ENCODE measurements at places on chromosomes 5 and 9. TPM values are rescaled to one million over a fixed set of nuclear protein-coding genes. Genes with fewer than 3 reads are reported as not detected.

DNA sequence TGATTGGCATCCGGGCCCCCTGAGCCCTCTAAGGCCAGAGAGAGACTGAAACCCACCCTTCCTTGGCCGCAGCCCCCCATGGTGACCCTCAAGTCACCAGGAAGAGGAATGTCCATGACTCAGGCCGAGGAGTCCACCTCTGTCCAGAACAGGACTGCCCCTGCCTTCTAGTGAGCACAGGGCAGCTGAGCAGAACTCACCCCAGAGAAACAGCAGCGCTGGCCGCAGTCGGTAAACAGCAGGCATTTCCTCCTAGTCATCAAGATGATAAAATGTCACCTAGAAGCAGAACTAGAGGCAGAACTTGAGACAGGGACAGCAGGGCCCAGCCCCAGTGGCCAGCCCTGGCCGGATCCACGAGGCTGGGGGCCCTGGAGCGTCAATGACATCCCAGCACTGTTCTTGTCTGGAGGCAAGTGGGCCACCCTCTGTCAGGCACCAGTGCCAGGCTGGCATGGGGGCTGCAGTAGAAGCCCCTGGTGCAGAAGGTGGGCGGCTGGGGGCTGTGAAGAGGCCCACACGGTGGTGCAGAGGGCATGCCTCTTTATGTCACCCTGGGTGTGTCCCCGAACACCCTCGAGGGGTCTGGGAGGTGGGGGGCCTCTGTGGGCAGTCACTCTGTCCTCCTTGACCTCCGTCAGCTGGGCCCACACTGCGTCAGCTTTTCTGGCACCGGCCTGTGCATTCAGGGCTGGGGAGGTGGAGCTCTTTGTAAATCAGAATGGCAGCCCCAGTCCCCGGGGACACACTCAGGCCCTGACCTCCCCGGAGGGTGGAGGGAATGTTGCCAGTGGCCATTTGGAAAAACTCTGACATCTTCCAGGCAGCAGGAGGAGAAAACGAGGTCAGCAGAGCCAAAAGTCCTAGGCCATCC, 83.0 kb downstream of the NTNG2 start:
- peaks cover 27% of the 10 kb centered on the region for H3K4me1 ChIP-seq
- H3K27me3 ChIP-seq: peaks cover 9% of the 10 kb centered on the region
- no peaks in the 10 kb centered on the region for H3K36me3 ChIP-seq
- no peak for DNase-seq
- H3K4me3 ChIP-seq: no peak overlapping the region
- H3K27ac ChIP-seq: no peak overlapping the region

The RGS7BP gene
- not detected for total RNA-seq

GRCh38 chr5:179820483-179821297, at the start of gene SQSTM1:
Gene SQSTM1, plus strand, starts transcription at chr5:179820905. Its CDS starts 32 bp downstream, at chr5:179820937.
- no peak for DNase-seq
- H3K27ac ChIP-seq: peak within 1 kb of the TSS; percentile 98
- no peaks in the 10 kb centered on the region for H3K27me3 ChIP-seq

The GRXCR2 gene
- total RNA-seq: not detected

DNA sequence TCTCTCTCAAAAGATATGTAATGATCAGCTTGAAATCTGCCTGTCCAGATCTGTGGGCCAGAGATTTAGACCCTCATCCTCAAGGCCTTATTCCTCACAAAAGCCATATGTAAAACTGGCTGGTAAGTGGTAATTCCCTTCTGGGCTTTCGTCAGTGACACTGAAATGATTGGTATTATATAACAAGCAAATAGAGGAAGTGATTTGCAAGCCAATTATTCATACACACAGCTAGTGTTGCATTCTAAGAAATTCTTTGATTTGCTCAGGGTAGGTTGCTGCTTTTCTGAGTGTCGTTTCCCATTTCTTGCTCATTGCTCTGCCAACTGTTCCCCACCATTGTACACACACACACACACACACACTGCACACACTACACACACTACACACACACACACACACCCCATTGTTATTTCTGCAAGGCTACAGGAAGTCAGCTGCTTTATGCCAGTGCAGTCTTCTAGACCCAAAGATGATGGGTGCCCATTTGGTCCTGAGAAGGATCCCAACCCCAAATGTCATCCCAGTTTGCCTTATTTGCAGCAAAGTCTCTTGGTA, 76.8 kb downstream of the PRLR start:
- no peak for DNase-seq
- H3K36me3 ChIP-seq: no peaks in the 10 kb centered on the region
- no peak overlapping the region for H3K27ac ChIP-seq
- peaks cover 8% of the 10 kb centered on the region for H3K27me3 ChIP-seq

The ERCC8 gene
- total RNA-seq: 14.8 TPM

The SPOCK1 gene
- total RNA-seq: 125 TPM

The ENC1 gene
- 53.6 TPM for total RNA-seq

DNA sequence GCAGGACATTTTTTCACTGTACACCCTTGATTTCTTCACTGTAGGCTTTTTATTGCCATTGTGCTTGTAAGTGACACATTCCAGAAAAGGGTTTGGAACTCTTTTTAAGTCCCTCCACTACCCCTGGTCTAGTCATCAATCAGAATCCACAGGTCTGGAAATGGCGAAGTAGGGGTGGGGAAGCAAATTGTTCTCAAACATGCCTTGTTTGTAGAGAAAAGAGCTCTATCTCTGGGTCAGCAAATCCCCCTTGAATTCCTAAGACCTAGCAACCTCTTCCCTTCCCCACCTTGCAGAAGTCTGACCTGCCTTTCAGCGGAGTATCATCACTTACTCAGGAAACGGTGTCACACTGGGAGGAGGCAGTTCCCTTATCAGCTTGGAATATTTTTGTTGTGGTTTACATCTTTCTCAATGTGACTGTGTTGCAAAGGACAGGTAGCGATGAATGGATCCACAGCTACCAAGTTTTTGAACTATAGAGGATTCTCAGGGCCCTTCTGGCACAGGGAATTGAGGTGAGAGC, 3.2 kb downstream of the SH3RF2 start:
- H3K4me3 ChIP-seq: no peak overlapping the region
- H3K4me1 ChIP-seq: peaks cover 29% of the 10 kb centered on the region
- no peak for DNase-seq
- no peak overlapping the region for H3K27ac ChIP-seq

DNA sequence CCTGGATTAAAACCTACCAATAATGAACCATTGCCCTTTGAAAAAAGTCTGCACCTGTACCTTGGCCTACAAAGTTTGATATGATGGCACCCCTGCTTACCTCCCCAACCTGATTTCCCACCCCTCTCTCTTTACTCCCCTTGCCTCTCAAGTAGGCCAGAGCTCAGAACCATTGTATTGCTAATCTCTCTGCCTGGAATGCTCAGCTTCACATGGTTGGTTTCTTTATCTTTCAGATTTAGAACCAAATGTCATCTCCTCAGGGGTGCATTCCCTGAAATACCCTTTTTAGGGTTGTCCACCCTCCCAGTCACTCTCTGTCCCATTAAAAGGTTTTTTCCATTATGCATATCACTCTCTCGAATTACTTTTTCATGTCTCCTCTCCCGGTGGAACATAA, 116.6 kb upstream of the VCAN start:
- H3K27me3 ChIP-seq: no peaks in the 10 kb centered on the region
- H3K36me3 ChIP-seq: peaks cover 6% of the 10 kb centered on the region
- H3K4me3 ChIP-seq: no peak overlapping the region
- no peaks in the 10 kb centered on the region for H3K4me1 ChIP-seq

The PCDHA1 gene
- total RNA-seq: not detected

GRCh38 chr5:5134107-5134506, 6.0 kb upstream of the ADAMTS16 start:
- DNase-seq: no peak
- peaks cover 3% of the 10 kb centered on the region for H3K4me1 ChIP-seq
- peaks cover 6% of the 10 kb centered on the region for H3K27me3 ChIP-seq
- no peak overlapping the region for H3K4me3 ChIP-seq
- H3K36me3 ChIP-seq: no peaks in the 10 kb centered on the region
- no peak overlapping the region for H3K27ac ChIP-seq

The DMAC1 gene
- total RNA-seq: 53.0 TPM

GRCh38 chr9:89731262-89732182, 126.7 kb downstream of the GADD45G start:
- peaks cover 23% of the 10 kb centered on the region for H3K27me3 ChIP-seq
- no peak overlapping the region for H3K4me3 ChIP-seq
- no peak overlapping the region for H3K27ac ChIP-seq
- DNase-seq: no peak
- H3K36me3 ChIP-seq: no peaks in the 10 kb centered on the region

The BTNL3 gene
- total RNA-seq: not detected

Data from chondrocyte (in vitro differentiated cells).